Naive thymus-derived CD8-positive, alpha-beta T cell (primary cell): ENCODE measurements at places on chromosomes 1 and 21. TPM values are rescaled to one million over a fixed set of nuclear protein-coding genes. Genes with fewer than 3 reads are reported as not detected.

ITGB2 gene
- 177 TPM for total RNA-seq

DNA sequence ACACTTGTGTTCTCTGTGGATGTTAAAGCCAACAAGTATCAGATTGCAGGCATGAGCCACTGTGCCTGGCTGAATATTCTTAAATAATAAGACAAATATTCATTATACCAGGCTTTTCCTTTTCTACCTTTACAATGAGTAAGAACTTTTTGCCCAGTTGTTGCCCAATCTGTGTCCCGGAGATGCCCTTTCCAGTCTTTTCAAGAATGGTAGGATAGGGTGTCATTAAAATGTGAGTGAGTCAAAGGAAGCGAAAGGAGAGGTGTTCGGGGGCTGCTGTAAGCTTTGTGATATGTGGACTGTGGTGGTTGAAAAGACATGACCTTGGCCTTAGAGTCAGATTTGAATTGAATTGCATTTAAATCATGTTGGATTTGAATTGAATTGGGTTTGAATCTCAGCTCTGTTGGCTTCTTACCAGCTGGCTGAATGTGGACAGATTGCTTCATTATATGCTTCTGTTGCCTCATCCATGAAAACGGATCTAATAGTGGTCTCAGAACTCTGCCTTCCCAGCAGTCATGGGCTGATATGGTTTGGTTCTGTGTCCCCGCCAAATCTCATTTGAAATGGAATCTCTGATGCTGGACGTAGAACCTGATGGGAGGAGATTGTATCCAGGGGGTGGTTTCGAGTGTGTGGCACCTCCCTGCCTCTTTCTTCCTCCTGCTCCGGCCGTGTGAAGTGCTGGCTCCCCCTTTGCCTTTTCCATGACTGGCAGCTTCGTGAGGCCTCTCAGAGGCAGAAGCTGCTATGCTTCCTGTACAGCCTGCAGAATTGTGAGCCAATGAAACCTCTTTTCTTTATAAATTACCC is 22.7 kb upstream of the AADACL3 start:
- no peaks in the 10 kb centered on the region for H3K4me1 ChIP-seq
- peaks cover 9% of the 10 kb centered on the region for H3K27me3 ChIP-seq
- H3K4me3 ChIP-seq: no peak overlapping the region
- no peaks in the 10 kb centered on the region for H3K36me3 ChIP-seq
- DNase-seq: no peak
- H3K27ac ChIP-seq: no peak overlapping the region

GRCh38 chr1:62599044-62599443 is 1.7 kb downstream of the ANGPTL3 start:
- no peaks in the 10 kb centered on the region for H3K36me3 ChIP-seq
- DNase-seq: no peak
- H3K4me1 ChIP-seq: no peaks in the 10 kb centered on the region
- H3K27ac ChIP-seq: no peak overlapping the region
- H3K4me3 ChIP-seq: no peak overlapping the region
- H3K27me3 ChIP-seq: no peaks in the 10 kb centered on the region

DNA sequence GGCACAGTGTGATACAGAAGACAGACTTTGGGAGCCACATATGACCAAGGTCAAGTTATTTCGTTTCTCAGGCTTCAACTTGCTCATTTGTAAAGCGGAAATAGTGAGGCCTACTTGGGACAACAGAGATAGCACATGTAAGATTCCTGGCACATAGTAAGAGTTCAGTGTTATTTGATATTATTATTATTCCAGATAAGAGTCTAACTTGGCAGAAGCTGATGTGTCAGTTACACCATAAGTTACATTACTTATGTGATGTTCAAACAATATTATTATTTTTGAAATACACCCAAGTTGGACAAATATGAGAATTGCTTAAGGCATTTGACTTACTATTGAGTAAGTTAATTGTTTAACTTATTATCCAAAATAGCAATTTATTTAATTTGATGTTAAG is 10.2 kb upstream of the CYP4X1 start:
- H3K36me3 ChIP-seq: no peaks in the 10 kb centered on the region
- no peak overlapping the region for H3K4me3 ChIP-seq
- H3K27ac ChIP-seq: no peak overlapping the region
- no peak for DNase-seq

DNA sequence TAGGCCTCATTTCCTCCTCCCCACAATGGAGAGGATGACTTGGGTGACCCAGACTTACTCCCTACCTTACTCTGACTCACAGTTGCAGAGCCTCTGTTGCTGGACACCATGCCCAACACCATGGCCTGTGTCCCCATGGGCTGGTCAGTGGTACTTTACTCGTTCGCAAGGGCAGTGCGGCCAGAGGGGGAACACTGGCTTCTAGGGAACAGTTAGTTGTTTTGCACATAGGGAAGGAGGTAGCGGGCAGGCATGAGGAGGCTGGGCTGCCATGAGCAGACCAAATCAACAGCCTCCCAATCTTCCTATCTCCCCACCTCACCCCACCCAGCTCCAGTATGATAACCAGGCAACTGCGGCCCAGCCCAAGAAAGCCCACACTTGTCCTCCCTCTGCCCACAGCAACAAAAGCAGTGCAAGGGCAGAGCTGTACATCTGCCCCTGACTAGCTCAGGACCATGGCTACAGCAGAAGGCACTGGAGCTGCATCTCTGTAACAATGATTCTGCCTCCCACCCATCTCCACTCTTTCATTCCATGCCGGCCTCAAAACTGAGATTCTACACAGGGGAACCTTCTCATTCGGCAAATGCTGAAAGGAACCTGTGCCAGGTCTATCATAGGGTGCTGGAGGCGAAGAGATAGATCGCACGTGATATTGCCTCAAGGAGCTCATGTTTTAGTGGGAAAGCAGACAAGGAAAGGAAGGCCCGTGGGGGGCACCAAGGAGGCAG is 18.6 kb downstream of the TAL1 start:
- no peak overlapping the region for H3K27ac ChIP-seq
- no peaks in the 10 kb centered on the region for H3K4me1 ChIP-seq
- peaks cover 4% of the 10 kb centered on the region for H3K27me3 ChIP-seq

KIF2C gene
- total RNA-seq: 0.91 TPM

ELAVL4 gene
- total RNA-seq: not detected

DNA sequence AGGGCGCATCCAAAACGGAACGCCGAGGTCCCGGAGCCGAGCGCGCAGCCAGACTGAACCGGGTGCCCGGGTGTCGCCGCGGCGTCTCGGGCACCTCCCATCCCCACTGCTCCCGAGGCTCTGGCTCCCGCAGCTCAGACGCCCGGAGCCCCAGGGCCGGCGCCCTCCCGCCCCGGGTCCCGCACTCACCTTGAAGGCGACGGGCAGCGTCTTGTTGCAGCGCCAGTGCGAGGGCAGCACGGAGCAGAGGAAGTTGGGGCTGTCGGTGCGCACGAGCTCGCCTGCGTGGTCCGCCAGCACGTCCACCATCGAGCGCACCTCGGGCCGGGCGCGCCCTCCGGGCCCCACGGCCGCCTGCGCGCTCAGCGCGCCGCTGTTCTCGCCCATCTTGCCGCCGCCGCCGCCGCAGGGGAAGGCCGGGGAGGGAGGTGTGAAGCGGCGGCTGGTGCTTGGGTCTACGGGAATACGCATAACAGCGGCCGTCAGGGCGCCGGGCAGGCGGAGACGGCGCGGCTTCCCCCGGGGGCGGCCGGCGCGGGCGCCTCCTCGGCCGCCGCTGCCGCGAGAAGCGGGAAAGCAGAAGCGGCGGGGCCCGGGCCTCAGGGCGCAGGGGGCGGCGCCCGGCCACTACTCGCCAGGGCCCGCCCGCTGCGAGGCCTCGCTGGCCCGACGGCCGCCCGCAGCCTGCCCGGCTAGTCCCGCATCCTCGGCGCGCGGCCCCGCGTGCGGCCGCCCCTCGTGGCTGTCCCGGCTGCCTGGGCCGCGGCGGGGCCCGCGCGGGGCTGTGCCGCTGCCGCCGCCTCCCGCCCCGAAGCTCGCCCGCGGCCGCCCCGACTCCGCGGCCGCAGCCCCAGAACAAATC is 447 bp downstream of the RUNX3 start:
- H3K4me3 ChIP-seq: peak overlapping the region; percentile 98
- peaks cover 69% of the 10 kb centered on the region for H3K4me1 ChIP-seq
- peaks cover 4% of the 10 kb centered on the region for H3K36me3 ChIP-seq
- H3K27me3 ChIP-seq: no peaks in the 10 kb centered on the region
- peak overlapping the region; percentile 95 for H3K27ac ChIP-seq

- no peak for DNase-seq
- no peaks in the 10 kb centered on the region for H3K4me1 ChIP-seq
- no peak overlapping the region for H3K27ac ChIP-seq
- no peak overlapping the region for H3K4me3 ChIP-seq
These were observed 354.7 kb downstream of the KCNH1 start for GRCh38 chr1:210779269-210779668.

LCE2B gene
- not detected for total RNA-seq

NBPF4 gene
- not detected for total RNA-seq

GRCh38 chr1:1241588-1242219 is 4.8 kb downstream of the C1QTNF12 start:
- H3K27ac ChIP-seq: no peak overlapping the region
- H3K27me3 ChIP-seq: no peaks in the 10 kb centered on the region
- H3K4me3 ChIP-seq: no peak overlapping the region
- H3K4me1 ChIP-seq: no peaks in the 10 kb centered on the region
- no peak for DNase-seq
- no peaks in the 10 kb centered on the region for H3K36me3 ChIP-seq

DNA sequence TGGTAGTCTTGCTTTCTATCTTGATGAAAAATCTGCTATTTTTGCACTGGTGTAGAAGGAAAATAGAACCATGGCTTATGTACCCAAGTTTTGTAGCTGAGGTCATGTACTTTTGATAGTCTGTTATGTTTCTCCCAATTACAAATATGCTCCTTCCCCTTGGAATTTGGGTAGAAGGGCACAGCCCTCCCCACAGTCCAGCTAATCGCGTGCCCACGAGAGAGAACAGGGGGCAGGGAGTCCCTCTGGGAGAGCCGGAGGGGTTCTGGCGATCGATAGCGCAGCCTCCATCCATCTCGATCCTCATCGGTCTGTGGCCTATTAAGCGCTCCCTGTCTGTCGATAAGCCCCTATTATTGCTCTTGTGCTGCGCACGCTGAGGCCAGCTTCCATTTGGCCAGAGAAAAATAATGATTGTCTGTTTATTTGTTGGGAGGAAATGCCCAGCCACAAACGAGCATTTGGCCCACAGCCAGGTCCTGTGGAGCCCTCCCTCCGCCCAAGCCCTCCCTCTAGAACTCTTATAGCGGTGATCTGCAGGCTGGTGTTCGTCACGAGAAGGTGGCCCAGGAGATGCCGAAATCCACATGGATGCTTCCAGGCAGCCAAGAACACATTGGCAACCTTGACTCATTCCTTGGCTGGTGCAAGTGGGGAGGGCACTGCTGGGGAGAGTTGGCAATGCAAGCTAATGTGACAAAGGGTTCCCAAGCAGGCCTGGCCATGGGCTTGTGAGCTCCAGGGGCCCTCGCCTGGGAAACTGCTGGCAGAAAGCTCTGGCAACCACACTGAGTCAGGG is 134.7 kb upstream of the TNR start:
- H3K4me3 ChIP-seq: no peak overlapping the region
- no peaks in the 10 kb centered on the region for H3K27me3 ChIP-seq
- no peaks in the 10 kb centered on the region for H3K36me3 ChIP-seq
- H3K4me1 ChIP-seq: peaks cover 7% of the 10 kb centered on the region

- H3K4me3 ChIP-seq: no peak overlapping the region
- no peaks in the 10 kb centered on the region for H3K27me3 ChIP-seq
- peaks cover 2% of the 10 kb centered on the region for H3K4me1 ChIP-seq
- DNase-seq: no peak
- H3K27ac ChIP-seq: no peak overlapping the region
- H3K36me3 ChIP-seq: peaks cover 51% of the 10 kb centered on the region
These were observed 48.6 kb downstream of the INTS7 start for GRCh38 chr1:211986628-211987254.

OR10R2 gene
- not detected for total RNA-seq

GRCh38 chr21:37232274-37233018 is 34.7 kb downstream of the VPS26C start:
- no peak overlapping the region for H3K27ac ChIP-seq
- no peaks in the 10 kb centered on the region for H3K27me3 ChIP-seq
- H3K4me3 ChIP-seq: no peak overlapping the region
- peaks cover 6% of the 10 kb centered on the region for H3K4me1 ChIP-seq
- no peak for DNase-seq

GJB3 gene
- not detected for total RNA-seq

DNA sequence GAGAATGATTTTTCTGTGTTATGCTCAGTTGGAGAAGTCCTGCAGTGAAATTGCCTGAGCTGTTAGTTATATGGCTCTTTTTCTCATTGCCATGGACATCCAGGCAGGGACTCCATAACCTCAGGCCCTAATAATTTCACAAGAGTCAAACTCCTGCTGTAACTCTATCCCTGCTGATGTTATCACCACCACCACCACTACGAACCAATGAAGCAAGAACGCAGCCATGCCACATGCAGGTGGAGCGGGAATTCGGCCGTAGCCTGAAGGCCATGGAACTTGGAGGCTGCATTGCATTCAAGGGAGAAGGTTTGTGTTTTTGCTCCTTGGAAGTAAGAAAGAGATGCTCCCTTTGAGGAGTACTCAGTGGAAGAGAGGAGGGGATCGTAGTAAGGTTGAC is 16.8 kb upstream of the DLGAP3 start:
- H3K27ac ChIP-seq: no peak overlapping the region
- H3K36me3 ChIP-seq: peaks cover 8% of the 10 kb centered on the region
- H3K4me1 ChIP-seq: no peaks in the 10 kb centered on the region

DNA sequence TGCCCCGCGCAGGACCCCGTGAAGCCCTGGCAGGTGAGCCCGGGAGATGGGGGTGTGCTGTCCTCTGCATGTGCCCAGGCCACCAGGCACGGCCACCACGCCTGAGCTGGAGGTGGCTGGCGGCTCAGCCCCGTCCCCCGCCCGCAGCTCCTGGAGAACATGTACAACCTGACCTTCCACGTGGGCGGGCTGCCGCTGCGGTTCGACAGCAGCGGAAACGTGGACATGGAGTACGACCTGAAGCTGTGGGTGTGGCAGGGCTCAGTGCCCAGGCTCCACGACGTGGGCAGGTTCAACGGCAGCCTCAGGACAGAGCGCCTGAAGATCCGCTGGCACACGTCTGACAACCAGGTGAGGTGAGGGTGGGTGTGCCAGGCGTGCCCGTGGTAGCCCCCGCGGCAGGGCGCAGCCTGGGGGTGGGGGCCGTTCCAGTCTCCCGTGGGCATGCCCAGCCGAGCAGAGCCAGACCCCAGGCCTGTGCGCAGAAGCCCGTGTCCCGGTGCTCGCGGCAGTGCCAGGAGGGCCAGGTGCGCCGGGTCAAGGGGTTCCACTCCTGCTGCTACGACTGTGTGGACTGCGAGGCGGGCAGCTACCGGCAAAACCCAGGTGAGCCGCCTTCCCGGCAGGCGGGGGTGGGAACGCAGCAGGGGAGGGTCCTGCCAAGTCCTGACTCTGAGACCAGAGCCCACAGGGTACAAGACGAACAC is 1.8 kb downstream of the TAS1R3 start:
- DNase-seq: no peak
- H3K27me3 ChIP-seq: no peaks in the 10 kb centered on the region
- peaks cover 9% of the 10 kb centered on the region for H3K4me1 ChIP-seq
- H3K4me3 ChIP-seq: no peak overlapping the region
- no peak overlapping the region for H3K27ac ChIP-seq

GRCh38 chr1:23196627-23197328 is 20.5 kb downstream of the HTR1D start:
- no peak overlapping the region for H3K4me3 ChIP-seq
- peaks cover 6% of the 10 kb centered on the region for H3K27me3 ChIP-seq
- DNase-seq: no peak
- H3K4me1 ChIP-seq: no peaks in the 10 kb centered on the region

- DNase-seq: no peak
- no peak overlapping the region for H3K4me3 ChIP-seq
- peaks cover 4% of the 10 kb centered on the region for H3K36me3 ChIP-seq
- H3K27ac ChIP-seq: no peak overlapping the region
- peaks cover 3% of the 10 kb centered on the region for H3K27me3 ChIP-seq
These were observed 256.1 kb upstream of the C1orf87 start for GRCh38 chr1:60329651-60330050.

- H3K27ac ChIP-seq: no peak overlapping the region
- H3K4me1 ChIP-seq: no peaks in the 10 kb centered on the region
- H3K36me3 ChIP-seq: no peaks in the 10 kb centered on the region
- DNase-seq: no peak
These were observed 8.1 kb upstream of the GREM2 start for GRCh38 chr1:240619906-240620621.
